ENCODE measurements at places on chromosomes 2 and 18.

GRCh38 chr2:43848214-43848613 lies 9.4 kb downstream of the ABCG8 start:
- no peak for DNase-seq

DNA sequence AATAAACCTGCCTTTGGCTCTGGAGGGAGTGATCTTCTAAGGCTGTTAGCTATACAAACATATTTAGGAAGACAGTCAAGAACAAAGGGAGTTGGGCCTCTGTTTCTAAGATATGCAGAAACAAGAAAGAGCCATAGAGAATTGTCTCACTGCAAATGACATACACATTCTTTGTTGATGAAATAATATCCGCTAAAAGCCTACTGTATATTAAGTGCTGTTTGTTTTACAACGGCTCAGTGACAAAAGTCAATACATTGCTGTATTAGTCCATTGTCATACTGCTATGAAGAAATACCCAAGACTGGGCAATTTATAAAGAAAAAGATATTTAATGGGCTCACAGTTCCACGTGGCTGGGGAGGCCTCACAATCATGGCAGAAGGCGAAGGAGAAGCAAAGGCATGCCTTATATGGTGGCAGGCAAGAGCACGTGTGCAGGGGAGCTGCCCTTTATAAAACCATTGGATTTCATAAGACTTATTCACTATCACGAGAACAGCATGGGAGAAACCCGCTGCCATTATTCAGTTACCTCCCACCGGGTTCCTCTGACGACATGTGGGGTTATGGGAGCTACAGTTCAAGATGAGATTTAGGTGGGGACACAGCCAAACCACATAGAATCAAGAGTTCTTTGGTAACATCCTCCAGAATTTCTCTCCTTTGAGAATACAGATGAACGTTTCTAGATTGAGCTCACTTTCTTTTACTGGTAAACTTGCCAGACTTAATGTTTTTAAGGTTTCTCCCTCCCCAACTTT lies 157.8 kb downstream of the PIK3C3 start:
- no peak for DNase-seq

DNA sequence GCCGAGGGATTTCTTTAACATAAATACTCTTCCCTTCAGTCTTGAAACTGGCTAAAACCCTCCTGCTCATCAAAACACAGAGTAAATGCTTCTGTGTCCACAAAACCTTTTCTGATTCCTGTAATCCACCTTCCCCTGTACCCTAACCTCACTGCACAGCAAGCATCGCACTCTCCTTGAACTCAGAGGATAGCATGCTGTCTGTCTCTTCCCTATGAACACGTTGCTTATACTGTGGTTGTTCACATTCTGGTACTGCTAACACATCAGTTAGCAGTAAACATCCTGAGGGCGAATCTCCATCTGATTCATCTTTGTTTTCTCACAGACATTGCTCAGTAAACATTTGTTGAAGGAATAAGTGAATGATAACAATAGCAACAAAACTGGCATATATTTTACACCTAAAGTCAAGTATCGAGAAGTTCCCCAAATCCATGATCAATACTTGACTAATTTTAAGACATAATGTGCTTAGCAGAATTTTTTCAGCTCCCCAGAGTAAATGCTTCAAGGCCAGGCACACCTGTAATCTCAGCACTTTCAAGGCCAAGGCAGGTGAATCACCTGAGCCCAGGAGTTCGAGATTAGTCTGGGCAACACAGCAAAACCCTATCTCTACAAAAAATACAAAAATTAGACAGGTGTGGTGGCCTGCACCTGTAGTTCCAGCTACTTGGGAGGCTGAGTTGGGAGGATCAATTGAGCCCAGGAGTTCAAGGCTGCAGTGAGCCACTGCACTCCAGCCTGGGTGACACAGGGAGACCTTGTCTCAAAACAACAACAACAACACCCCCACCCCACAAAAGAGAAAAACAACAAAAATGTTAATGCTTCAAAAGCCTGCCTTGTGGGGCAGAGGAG lies 45.6 kb upstream of the LPIN2 start:
- peak; percentile 63 for DNase-seq

GRCh38 chr2:216516730-216517350 lies 18.2 kb downstream of the RPL37A start:
- DNase-seq, result no peak

DNA sequence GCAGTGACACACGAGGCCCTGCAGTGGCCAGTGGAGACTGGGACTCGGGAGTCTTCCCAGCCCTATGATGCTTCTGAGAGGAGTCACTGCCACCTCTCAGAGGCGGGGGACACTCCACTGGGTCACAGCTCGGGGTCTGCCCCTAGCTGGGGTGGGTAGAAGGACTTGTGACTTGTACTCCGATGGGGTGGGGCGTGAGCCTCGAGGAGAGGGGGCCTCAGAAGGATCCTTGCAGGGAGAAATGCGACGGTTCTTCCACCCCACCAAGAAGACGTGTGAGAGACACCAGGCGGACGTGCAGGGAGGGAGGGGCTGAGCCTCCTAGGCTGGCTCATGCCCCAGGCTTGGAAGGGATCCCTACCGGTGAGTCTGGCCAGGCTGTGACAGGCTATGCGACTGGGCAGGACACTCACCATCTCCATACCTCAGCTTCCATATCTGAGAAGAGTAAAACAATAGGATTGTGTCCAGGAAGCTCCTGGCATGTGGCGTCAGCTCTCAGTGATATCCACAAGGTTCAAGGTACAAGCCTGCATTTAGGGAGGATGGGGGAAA lies 11.1 kb upstream of the OTOS start:
- DNase-seq, result no peak

- no peak for DNase-seq
Observed at GRCh38 chr2:109342256-109342850, 213.3 kb downstream of the SH3RF3 start.

DNA sequence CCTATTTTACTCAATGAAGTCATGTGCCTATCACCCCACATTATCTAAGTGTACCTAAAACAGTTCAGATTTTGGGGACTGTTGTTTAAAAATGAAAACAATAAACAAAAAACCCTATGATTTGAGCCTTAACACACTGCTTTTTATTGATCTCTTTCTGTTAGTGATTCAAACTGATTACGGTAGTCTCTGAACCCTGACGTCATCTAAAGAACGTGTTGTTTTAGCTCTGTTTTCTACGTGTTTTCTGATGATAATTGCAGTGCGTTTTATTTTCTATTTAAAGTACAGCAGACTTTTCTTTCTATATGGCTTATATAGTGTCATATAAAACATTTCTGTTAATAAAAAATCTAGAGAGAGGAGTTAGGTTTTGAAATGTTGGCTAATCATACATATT lies 93.9 kb upstream of the FAM237A start:
- DNase-seq, result no peak

- DNase-seq, result no peak
Observed at GRCh38 chr2:73588177-73588576, 54.0 kb downstream of the NAT8 start.

DNA sequence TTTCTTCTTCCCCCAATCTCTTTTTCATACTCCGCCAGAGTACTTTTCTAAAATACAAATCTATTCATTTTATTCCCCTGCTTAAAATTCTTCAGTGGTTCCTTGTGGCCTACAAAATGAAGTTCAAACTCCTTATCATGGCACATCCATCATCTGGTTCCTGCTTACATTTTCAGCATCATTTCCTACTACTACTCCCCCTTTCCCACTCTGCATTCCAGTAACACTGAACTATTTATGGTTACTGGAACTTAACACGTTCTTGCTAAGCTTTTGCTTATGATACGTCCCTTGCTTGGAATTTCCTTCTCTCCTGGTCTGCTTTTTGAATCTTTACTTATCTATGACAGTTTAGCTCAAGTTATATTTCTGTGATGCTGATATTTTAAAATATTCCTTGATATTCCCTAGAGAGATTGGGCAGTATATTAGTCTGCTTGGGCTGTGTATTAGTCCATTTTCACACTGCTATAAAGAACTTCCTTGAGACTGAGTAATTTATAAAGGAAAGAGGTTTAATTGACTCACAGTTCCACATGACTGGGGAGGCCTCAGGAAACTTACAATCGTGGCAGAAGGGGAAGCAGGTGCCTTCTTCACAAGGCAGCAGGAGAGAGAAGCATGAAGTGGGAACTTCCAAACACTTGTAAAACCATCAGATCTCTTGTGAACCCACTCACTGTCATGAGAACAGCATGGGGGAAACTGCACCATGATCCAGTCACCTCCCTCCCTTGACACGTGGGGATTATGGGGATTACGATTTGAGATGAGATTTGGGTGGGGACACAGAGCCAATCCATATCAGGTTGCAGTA lies 53.2 kb downstream of the BMPR2 start:
- no peak for DNase-seq

DNA sequence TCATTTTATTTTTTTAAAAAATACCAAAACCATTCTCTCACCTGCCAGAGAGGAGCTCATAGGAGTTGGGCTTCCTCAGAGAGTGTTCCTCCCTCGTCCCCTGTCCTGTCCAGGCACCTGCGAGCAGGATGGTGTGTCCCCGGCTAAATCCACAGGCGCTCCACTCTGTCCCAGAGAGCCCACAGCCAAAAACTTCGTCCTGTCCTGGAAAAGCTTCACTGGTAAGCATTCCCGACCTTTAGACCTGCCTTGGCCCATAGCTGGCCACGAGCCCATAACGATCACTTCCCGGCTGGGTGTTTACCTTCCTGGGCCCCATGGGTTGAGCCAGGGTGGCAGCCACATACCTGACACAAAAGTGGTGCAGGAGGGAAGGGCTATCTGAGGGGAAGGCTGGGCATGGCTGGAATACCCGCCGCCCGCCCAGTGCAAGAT lies at the start of gene NGEF:
TSS of gene NGEF (minus strand) at position 230 of the 435 bp plus-strand sequence. CDS start 38,366 bp downstream, outside the sequence.
- DNase-seq, result no peak

GRCh38 chr2:119407430-119408220 lies 24.0 kb upstream of the TMEM37 start:
- DNase-seq, result peak; percentile 22

GRCh38 chr2:19158211-19158610 lies 200.2 kb downstream of the OSR1 start:
- DNase-seq, result no peak

DNA sequence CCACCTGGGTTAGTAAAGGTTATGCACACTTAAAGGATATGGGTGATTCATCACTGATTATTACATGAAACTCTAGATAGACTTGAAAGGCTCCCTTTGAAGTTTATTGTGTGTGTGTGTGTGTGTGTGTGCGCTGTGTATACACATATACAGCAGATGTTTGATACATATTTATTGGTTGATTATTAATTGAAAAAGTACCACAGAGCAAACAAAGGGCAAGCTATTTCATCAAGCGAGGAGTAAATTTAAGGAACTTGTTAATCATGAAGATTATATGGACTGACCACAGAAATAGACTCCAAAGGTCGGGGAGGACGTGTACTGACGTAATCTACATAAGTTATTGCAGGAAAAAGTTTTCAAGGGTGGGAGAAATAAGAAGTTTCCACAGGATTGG lies 617.4 kb upstream of the POU3F3 start:
- DNase-seq, result no peak

GRCh38 chr2:78132391-78133370 lies 610.5 kb upstream of the LRRTM4 start:
- DNase-seq, result no peak

- no peak for DNase-seq
Observed at GRCh38 chr2:121435790-121436189, 94.9 kb upstream of the RNU4ATAC start.

DNA sequence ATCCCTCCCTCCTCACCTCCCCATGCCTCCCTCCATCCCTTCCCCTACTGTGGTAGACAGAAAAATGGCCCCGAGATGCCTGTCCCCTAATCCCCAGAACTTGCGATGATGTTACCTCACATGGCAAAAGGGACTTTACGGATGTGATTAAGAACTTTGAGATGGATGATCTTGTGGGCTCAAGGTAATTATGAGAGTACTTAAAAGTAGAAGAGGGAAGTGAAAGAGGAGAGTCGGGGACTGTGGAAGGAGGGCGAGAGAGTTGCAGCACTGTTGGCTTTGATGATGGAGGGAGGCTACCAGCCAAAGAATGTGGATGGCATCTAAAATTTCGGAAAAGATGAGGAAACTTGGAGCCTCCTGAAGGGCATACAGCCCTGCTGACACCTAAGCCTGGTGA lies 66.5 kb downstream of the AGAP1 start:
- DNase-seq, result no peak

DNA sequence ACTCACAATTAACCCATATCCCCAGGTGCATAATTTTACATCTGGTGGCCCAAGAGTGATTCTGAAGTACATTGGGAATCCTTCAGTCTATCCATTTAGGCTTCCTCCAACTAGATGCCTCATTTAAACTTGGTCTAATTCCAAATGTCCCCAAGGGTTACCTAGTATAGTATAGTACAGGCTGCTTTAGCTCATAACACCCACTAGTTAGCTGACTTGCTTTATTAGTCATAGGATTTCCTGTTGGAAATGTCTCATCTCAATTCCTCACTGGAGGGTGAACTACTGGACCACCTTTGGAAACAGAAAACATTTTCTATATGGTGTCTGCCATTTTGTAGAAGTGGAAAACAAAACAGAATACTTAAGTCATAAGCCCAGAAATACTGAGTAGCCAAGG lies 202.5 kb upstream of the SESTD1 start:
- no peak for DNase-seq

GRCh38 chr2:15385184-15385583 lies 175.9 kb downstream of the NBAS start:
- DNase-seq, result no peak

- no peak for DNase-seq
Observed at GRCh38 chr2:38462121-38462661, 85.1 kb upstream of the ATL2 start.

DNA sequence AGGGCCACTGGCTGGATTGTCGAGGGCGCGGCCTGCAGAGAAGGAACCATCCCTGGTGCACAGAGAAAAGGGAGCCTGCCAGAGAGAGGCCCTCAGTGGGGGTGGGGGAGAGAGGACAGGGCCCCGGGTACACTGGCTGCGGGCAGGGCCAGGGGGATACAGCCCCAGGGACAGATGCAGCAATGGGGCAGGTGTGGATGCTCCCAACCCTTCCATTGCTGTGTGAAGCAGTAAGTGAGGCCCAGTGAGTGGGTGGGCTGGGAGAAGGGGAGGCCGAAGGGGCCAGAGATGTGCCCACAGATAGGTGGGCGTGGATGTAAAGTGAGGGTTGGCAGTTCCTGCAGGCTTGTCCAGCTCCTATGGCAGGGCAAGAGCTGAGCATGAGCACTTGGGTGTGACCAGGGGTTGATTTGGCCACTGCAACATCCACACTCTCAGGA lies 7.4 kb downstream of the AGXT start:
- no peak for DNase-seq

DNA sequence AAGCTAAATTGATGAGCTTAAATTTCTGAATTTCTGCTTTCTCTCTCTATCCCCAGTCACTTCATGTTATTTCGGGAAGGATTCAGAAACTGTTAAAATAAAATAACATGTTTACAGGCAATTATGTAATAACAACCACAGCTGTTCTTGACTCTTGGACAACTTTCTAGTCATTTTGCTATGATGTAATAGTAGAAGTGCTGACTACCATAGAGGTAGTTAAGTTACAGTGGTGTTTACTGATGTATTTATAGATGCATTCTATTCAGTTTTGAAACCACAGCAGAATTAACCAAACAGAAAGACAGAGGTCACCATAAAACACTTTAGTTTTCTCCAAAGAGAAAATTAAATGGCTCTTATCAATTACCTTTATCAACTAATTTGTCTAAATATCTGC lies 1292.0 kb upstream of the CHAC2 start:
- DNase-seq, result no peak
